ENCODE measurements at places on chromosomes 4 and X.

GRCh38 chr4:169221662-169222061 is 49.1 kb downstream of the SH3RF1 start:
- no peak for DNase-seq

- DNase-seq, result no peak
Measured at GRCh38 chrX:107484002-107484726, 34.7 kb downstream of the FRMPD3 start.

DNA sequence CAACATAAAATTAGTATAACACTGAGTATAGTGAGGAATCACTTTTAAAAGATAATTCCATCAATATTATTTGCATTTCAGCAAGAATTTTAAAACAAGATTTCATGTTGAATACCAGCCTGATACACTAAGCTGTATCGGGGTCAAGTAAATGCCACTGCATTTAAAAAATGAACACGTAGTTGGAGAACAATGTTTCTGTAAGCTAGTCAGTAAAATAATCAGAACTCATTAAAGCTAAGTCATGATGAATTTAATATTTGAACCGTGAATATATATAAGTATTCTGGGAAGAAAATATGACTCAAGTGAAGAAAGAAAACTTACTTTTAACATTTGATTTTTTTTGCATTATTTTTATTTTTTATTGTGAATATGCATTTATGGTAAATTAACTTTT is 611.0 kb upstream of the PABPC4L start:
- no peak for DNase-seq

DNA sequence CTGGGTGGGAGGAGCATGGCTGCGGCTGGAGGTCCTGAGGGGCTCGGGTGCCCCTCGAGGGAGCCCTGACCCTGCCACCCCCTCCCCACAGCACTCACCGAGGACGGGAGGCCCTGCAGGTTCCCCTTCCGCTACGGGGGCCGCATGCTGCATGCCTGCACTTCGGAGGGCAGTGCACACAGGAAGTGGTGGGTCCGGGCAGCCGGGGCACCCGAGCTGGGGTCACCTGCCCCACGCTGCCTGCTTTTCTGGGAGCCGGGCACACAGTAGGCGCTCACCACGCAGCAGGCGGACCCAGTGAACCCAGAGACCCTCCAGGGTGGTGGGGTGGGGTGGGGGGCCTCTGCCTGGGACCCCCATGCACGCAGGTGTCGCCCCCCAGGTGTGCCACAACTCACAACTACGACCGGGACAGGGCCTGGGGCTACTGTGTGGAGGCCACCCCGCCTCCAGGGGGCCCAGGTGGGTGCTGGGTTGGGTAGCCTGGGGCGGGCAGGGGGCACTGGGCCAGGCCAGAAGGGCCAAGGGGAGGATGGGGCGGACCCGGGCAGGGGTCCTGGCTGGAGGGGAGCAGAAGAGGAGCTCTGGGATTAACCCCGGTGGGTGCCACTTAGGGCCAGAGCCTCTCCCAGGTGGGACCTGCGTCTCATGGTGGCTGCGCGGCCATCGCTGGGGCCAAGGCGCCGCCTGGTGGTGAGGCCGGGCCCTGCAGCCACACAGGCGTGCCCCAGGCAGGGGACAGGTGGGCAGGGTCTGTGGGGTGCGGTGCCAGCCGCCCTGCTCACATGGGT is 1.4 kb downstream of the HGFAC start:
- DNase-seq, result peak; percentile 35

DNA sequence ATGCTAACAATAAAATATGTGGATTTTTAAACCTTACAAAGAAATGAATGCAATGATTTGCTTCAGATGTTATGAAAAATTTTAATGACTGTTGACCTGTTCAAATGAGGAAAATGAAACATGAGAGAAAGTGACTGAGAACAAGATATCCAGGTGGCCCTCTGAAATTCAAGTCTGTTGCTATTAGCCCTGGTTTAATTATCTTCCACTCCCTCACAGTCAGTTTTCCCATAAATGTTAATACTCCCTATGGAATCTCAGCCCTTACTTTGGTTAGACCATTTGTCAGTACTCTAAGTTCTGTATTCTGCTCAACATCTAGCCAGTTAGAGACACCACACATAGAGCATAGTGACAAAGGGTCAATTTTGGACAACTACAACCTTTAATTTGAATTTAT is 327.8 kb downstream of the PDGFC start:
- no peak for DNase-seq

DNA sequence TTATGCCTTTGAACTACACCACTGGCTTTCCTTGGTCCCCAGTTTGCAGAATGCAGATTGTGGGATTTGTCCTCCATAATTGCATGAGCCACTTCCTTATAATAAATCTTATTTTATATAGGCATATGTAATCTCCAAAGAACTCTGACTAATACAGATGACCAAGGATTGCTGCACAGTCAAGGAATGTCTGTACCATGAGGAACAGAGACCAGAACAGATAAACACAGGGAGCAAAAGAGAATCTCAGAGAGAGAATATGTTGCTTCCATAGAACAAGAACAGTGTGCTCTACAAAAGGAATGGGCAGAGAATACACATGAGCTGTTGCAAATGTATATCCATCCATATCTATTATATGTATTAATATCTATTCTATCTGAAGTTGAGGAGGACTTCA is 111.1 kb downstream of the ADRA2C start:
- no peak for DNase-seq

GRCh38 chr4:127113844-127114362 is 518.9 kb upstream of the INTU start:
- no peak for DNase-seq

DNA sequence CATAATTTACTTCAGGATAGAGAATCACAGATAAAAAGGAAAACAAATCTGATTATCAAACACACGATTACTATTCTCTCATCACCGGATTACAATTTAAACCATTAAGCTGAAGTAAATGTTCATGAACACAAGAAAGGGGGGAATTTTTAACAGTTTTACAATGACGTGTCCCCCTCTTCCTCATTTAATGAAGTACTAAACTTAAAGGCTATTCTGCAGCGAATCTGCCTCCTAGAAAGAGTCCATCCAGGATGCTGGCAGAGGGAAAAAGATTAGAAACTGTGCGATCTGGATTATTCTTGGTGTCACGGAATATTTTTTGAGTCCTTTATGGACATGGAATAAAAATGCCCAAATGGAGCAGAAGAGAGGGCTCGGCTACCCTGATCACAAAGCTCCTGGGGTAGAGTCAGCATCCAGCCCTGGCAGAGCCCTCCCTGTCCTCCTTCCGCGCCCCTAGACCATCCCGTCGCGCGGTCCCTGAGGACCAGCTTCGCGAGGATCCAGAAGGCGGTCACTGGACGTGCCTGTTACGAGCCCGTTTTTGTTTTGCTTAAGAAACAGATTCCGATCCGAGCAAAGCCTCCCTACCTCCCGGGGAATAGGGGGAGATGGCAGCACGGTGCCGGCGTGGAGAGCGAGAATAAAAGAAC is 1.2 kb downstream of the ELF2 start:
- DNase-seq, result peak; percentile 48

- DNase-seq, result no peak
Measured at GRCh38 chrX:120224388-120224787, 26.2 kb upstream of the ZBTB33 start.

- no peak for DNase-seq
Measured at GRCh38 chr4:102869569-102870197, 891 bp downstream of the CISD2 start.

DNA sequence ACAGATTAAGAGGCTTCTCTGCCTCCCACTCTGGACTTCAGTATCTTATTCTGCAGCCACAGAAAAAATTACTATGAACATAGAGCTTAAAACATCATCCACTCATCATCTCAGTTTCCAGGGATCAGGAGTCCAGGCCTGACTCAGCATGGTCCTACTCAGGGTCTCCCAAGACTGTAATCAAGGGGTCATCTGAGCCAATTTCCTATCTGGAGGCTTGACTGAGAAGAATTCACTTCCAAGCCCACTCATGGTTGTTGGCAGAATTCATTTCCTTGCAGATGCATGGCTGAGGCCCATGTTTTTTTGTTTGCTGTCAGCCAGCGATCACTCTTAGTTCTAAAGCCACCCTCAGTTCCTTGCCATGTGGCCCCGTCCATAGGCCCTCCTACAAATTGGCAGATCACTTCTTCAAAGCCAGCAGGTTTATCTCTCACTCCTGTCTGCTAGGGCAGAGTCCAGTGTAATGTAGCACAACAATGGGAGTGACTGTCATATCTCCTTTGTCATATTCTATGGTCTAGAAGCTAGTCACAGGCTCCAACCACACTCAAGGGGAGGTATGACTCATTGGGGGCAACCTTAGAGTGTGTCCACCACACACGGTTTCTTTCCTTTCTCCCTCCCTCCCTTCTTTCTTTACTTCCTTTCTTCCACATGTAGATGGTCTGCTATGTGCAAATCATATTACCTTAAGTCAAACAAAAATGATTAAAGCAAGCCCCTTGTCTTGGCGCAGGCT is 251.6 kb downstream of the QDPR start:
- no peak for DNase-seq

DNA sequence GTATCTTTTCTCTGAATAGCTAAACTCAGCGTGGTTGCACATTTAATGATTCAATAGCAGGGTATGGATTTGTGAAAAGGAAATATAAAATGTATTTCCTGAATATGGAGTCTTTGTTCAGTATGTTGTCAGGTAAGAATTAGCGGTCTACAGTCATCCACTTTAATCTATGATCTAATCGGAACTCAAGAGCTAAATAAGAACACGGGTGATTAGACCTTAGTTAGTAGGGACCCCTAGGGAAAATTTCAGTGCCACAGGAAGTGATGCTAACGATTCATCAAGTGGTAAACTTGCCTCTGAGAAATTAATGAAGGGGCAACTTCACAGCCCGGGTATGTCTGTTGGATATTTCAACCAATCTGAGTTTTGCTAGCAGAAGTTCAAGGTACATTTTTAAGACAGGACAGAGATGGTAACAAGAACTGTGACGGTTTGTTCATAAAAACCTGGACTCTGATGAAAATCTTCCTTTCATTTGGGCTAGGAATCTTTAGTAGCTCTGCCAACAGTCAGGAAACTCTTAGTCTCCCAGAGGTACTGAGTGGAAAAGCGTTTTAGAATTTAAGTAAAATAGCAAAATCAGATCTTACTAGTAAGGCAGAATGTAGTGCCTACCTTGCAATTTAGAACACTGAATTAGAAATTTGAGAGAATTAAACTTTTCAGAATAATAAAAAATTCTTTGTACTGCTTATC is 47.1 kb downstream of the PCDH7 start:
- DNase-seq, result no peak

- DNase-seq, result no peak
Measured at GRCh38 chrX:1388651-1389050, 3.3 kb downstream of the SLC25A6 start.

GRCh38 chr4:64158648-64159326 is 250.5 kb downstream of the TECRL start:
- DNase-seq, result peak; percentile 67

- DNase-seq, result no peak
Measured at GRCh38 chrX:16573781-16574180, 76.2 kb upstream of the S100G start.

All from NCI-H1092 (cell line).